ENCODE measurements at places on chromosomes 4 and X.

GRCh38 chr4:26746802-26747213 is 113.8 kb upstream of the STIM2 start:
- DNase-seq: no peak

GRCh38 chr4:121900132-121900983 is 30.1 kb upstream of the BBS7 start:
- DNase-seq: peak; percentile 57

DNA sequence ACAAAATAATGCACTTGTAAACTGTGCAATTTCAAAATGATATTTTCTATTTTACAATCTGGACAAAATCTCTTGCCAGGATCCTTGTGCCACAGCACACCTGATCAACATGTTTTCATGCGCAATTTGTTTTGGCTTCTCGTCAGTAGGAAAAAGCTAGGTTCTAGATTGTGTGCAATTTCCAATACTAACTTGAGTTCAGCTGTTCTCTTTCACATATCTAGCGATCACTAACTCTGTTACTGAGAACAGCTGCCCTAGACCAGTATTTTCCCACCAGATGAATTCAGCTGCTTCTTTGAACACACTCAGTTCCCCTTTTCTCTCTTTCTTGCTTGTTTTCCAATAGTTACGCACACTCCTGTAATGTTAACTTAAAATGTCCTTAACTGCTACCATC is 131.2 kb downstream of the MAGEB5 start:
- no peak for DNase-seq

- no peak for DNase-seq
Observed at GRCh38 chr4:180153587-180153986, 2089.6 kb upstream of the TENM3 start.

GRCh38 chr4:45741897-45742296 is 382.0 kb downstream of the GABRG1 start:
- no peak for DNase-seq

GRCh38 chr4:47662975-47663374 is 174.9 kb downstream of the CORIN start:
- peak; percentile 5 for DNase-seq

- no peak for DNase-seq
Observed at GRCh38 chr4:122224348-122224747, 72.2 kb downstream of the BLTP1 start.

DNA sequence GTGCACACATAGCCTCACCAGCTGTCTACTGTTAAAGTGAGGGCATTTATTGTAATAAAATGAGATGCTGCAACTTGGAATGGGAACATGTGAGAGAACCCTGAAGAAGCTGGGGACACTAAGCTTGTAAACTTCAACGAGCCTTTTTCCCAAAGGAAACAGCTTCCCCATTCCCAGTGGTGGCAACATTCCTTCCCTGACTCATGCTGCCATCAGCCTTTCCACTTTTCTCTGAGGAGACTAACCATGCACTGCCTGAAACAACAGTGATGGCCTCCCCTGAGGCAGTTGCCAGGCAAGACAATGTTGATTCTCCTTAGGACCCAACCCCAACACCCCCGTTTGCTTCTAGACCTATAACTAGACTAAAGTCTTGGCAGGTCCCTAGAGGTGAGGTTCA is 928.3 kb downstream of the GLUD2 start:
- no peak for DNase-seq

DNA sequence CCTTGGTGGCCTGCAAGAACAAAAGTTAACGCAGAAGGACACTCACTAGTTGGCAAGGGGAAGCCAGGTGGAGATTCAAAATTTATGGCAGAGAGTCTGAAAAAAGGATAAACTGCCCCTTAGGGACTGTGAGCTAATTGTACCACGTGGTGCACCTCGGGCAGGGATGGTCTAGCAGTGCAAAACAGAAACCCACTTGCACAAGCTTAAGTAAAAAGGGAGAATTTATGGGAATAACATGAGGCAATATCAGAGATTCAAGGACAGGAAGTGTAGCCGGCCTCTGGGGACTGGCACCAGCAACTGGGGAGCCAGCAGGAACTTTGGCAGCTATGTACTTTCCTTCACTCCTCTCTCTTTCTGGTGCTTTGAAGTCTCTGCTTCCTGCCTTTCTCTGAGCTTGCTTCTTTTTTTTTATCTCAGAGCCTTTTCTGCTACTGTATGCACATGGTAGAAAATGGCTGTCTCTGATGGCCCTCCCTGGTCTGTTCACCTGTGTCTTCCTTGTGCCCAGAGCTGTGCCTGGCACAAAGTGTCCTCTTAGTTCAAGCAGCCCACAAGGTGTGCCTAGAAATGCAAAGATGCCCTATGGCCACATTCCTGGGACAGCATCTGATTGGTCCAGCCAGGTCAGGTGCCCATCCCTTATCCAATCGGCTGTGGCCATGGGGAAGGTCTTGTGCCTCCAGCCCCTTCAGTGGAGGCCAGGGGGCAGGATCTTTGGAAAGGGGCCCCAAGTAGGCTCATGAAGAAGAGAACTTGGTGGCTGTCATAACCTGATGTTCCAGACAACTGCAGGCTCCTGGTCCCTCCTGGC is 114.8 kb upstream of the ATP6AP2 start:
- no peak for DNase-seq

DNA sequence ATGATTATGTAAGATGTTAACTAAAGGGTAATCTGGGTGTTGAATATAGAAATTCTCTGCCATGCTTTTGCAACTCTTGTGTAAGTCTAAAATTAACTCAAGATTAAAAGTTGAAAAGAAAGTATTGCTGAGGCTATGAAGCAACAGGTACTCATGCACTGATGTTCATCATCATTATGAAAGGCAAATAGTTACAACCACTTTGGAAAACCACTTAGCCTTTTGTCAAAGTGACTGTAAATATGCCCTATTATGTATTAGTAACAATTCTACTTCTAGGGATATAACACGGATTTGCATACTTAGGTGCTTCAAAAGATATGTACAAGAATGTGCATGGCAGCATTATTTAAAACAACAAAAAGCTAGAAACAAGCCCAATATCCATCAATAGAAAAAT is 227.8 kb upstream of the CXXC4 start:
- DNase-seq: no peak

GRCh38 chr4:6134612-6135220 is 65.6 kb downstream of the JAKMIP1 start:
- no peak for DNase-seq

- no peak for DNase-seq
Observed at GRCh38 chr4:176031922-176032321, 33.7 kb upstream of the WDR17 start.

DNA sequence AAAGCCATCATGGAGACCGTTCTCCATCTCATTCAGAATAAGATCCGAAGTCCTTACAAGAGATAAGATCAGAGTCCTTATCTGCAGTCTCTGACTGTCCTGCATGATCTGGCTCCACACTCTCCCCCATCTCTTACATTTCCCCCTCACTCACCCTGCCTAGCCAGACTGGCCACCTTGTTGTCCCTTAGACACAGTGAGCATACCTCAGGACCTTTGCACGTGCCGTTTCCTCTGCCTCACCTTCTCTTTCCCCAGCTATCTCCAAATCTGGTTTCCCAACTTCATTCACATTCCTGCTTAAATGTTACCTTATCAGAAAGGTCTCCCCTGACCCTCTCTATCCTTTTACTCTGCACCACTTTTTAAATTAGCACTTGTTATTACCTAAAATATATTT is 44.0 kb downstream of the KLHL5 start:
- DNase-seq: no peak

- DNase-seq: no peak
Observed at GRCh38 chrX:118714521-118714920, 12.9 kb upstream of the IL13RA1 start.

DNA sequence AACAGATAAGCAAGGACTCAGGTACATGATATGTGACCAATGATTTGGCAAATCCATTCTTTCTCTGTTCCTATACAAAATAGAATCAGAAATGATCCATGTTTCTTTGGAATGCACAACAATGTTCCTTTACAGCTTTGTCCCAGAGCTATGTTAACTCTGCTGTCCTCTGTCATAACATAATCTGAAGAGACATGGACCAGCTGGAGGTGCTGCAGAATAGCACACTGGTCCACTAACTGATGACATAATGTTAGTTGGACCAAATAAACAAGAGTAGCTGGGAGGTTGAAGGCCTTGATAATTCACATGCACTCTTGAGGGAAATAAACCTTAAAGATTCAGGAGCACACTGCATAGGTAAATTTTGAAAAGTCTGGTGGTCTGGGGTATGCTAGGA is 23.0 kb upstream of the DHX15 start:
- DNase-seq: no peak

DNA sequence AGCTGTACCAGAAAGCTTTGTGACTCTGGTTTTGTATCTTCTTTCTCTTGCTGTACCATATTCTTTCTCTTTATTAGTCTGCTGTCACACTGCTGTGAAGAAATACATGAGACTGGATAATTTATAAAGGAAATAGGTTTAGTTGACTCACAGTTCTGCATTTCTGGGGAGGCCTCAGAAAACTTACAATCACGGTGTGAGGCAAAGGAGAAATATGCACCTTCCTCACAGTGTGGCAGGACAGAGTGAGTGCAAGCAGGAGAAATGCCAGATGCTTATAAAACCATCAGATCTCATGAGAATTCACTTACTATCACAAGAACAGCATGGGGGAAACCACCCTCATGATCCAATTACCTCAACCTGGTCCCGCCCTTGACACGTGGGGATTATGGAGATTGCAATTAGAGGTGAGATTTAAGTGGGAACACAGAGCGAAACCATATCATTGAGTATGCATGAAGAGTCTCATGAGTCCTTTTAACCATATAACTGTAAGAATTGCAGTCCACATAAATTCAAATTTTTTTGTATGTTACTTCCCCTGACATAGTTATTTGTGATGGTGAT is 67.4 kb upstream of the INPP4B start:
- DNase-seq: no peak

DNA sequence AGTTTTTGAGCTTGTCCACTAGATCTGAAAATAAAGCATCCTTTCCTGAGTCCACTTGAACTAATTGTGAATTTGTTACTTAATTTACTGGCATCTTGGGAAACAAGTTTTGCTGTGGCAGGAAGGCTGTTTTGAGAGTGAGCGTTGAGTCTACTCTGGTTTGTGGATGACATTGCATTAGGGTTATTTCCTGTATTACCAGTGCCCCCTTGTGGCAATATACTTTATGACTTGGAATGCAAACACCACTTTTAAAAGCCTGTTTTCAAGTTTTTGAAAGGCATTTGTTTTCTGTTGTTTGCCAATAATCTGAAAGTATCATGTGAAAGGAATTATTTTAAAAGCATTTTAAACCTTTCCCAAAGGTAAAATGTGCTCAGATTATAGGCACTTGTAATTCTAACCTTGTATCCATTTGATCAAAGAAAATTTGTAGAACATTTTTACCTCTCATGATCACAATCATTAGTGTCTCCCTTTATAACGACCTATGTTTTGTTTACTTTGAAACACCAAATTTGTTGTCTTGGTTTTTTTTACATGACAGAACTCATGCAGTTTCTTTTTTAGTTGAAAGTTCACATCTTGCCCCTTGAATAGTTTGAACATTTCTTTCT is 18.0 kb upstream of the CYP2U1 start:
- DNase-seq: peak; percentile 75

All from cerebellar cortex (tissue), 1 donor.